ENCODE measurements at places on chromosomes 7 and 10.

DNA sequence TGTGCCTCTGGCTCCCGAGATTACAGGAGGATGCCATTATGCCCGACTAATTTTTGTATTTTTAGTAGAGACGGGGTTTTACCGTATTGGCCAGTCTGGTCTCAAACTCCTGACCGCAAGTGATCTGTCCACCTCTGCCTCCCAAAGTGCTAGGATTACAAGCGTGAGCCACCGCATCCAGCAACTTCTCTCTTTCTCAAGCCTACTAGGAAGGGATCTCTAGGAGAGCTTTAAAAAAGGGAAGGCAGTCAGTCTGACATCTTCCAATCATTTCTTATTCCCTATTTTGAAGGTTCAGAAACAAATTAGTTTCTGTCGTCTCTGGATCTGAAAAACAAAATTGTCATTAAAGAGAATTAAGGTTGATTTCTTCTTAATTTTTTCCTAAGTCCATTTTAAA lies 2.5 kb upstream of the TMEM26 start:
- DNase-seq, result no peak

DNA sequence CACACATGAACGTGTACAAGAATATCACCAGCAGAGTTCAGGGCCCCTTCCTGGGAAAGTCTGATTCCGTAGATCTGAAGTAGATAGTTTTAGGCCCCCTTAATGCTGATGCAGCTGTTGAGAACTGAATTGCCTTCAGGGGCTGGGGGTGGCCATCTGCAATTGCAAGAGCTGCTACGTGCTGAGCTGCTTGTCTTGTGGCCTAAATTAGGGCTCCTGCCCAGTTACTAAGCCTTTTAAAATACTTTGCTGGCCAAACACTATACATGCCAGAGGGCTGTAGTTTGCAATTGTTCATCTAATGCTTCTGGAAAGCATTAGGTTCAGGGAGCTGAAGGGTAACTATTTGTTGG lies 71.7 kb downstream of the TMEM178B start:
- DNase-seq, result no peak

DNA sequence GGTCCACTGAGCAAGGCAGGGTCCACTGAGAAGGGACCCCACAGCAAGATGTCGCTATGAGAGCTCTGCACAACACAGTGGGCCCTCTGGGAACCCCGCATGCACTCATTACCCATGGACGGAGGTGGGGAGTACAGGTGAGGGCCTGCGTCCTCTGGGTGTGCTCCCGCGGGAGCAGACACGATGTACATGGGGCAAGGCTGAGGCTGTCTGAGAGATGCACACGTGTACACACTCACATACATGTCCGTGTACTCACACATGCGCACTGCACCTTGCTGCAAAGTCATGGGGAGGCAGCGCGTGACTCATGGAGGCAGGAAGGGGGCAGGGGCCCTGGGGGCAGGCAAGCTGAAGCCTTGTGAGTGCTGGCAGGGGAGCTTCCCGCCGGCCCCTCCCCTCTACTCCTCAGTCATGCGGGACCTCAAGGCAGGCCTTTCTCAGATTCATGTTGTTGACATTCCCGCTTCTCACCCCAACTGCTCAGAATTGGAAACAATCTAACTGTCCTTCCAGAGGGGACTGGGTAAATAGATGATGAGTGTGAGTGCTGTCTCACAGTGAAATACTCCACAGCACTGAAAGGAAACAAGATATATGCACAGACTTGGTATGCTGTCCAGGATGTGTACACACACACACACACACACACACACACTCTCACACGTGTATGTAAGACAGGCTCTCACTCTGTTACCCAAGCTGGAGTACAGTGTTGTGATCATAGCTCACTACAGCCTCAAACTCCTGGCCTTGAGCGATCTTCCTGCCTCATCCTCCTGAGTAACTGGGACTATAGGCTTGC lies 40.0 kb downstream of the GOLGA7B start:
- DNase-seq, result no peak

GRCh38 chr10:132537684-132538001 lies at the start of gene INPP5A:
Gene INPP5A, plus strand, starts transcription at chr10:132537787. Its CDS starts 310 bp downstream, at chr10:132538097.
- DNase-seq, result no peak

DNA sequence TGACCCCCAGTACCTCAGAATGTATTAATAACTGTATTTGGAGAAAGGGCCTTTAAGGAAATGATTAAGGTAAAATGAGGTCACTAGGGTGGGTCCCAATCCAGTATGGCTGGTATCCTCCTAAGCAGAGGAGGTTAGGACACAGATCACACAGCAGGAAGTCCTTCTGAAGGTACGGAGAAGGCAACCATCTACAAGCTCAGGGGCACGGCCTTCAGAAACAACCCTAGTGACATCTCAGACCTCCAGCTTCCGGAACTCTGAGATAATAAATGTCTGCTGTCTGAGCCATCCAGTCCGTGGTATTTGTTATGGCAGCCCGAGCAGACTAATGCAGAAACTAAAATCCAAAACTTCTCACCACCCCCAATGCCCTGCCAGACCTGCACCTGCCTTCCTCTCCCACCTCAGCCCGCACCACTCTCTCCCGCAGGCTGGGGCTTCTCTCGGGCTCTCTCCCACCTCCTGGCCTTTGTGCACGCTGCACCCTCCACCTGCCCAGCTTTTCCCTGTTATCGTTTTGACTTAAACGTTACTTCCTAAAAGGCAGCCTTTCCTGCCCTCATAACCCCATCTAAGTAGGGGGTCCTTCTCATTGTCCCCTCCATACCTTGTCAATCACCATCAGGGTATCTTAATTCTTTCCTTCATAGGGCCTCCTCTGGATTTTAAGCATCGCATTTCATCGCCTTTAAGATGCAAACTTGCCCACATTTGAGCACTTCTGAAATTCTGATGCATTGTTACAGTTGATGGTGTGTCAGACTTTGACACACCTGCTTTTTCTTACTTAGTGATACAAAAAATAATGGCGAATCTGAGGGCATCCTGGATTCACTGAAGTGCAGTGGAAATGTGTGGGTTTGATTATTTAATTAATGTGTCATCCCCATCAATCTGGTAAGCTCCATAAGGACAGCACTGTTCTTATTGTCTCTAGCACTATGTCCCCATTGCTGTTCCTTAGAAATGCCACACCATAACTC lies 32.2 kb upstream of the AQP1 start:
- no peak for DNase-seq

- no peak for DNase-seq
Measured at GRCh38 chr7:31363496-31363895, 23.0 kb upstream of the NEUROD6 start.
